COLO829 (cell line): ENCODE measurements at places on chromosomes 1 and 21.

GRCh38 chr1:170075186-170075585 lies 691 bp upstream of the KIFAP3 start:
- DNase-seq, result no peak

GRCh38 chr1:59617434-59617833 lies 197.3 kb upstream of the HOOK1 start:
- no peak for DNase-seq

DNA sequence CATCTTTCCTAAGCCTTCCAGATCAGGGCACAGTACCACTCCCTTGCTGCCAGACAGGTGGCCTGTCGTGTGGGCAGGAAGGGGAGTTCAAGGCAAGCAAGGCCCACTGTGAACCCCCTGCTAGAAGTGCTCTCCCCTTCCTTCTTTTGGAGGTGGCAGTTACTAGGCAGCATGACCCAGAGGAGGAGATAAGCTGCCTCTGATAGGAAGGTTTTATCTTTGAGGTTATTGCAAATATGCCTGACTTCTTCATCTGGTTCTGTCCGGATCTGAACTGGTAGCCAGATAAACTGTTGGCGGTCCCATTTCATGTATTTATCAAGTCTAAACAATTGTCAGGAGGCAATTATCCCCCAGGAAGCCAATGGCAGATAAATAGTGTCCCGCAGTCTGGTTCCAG lies 198.2 kb upstream of the LMO4 start:
- no peak for DNase-seq

GRCh38 chr1:229254910-229255541 lies 15.9 kb upstream of the RAB4A start:
- DNase-seq, result no peak

- no peak for DNase-seq
Measured at GRCh38 chr1:118047006-118047649, 117.6 kb downstream of the WDR3 start.

- DNase-seq, result no peak
Measured at GRCh38 chr1:4786055-4786454, 131.6 kb downstream of the AJAP1 start.

DNA sequence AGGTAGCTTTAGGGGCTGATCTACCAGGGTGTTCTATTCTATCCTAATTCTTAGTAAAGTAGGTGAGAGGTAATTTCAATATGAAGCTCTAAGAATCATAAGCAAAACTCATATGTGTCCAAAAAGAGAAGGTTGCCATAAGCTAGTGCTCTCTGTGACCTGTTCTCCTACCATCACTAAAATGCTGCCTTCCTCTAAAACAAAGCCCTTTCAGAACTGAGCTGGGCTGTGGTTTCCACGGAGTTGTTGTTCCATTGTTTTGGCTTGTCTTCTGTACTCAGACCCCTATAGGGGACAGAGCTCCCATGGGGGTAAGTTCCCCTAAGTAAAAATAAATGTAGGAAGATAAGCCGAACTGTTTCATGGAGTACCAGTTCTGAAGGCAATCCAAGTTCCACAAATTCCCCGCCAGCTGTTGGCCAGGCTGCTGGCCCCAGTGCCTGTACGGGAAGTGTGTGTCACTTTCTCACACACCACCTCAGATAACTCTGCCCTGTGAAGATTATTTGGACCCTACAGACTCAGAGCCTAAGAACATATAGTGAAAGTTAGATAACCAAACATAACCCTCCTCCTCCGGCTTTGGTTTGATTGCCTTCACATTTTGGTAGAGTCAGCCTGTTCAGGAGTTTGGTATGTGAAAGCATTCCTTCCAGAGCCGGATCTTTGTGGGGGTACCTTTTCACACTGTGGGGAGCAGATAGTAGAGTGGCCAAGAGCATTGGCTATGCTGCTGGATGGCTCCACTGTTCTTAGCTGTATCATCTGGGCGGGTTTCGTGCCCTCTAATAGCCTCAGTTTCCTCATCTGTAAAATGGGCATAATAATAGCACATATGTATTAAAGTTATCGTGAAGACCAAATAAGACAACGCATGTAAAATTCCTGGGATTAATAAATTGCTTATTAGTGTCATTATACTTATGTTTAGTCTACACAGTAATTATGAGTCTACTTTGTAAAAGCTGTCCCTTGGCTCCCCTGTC lies 10.8 kb downstream of the DPT start:
- DNase-seq, result no peak

- peak; percentile 27 for DNase-seq
Measured at GRCh38 chr21:32334980-32335531, 36.4 kb downstream of the MRAP start.

DNA sequence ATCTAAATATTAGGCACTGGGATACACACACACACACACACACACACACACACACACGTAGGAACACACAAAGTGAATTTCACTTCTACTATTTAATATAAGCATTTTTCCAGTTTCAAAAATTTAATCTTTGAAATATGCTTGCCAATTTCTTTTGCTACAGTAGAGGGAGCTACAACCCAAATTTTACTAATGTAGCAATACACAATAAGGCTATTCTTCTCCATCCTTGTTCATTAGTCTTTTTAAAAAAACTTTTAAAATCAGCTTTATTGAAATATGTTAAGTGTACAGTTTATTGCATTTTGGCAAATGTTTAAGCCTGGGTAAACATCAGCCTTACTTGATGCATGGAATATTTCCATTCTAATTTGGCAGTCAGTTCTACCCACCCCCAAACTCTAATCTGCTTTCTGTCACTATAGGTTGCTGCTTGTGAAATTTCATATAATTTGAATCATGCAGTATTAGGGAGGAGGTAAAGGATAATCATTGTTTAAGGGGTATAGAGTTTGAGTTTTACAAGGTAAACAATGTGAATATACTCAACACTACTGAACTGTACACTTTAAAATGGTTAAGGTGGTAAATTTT lies 93.0 kb upstream of the TENT5C start:
- peak; percentile 37 for DNase-seq

- DNase-seq, result no peak
Measured at GRCh38 chr1:182493063-182493462, 43.1 kb downstream of the RGSL1 start.

DNA sequence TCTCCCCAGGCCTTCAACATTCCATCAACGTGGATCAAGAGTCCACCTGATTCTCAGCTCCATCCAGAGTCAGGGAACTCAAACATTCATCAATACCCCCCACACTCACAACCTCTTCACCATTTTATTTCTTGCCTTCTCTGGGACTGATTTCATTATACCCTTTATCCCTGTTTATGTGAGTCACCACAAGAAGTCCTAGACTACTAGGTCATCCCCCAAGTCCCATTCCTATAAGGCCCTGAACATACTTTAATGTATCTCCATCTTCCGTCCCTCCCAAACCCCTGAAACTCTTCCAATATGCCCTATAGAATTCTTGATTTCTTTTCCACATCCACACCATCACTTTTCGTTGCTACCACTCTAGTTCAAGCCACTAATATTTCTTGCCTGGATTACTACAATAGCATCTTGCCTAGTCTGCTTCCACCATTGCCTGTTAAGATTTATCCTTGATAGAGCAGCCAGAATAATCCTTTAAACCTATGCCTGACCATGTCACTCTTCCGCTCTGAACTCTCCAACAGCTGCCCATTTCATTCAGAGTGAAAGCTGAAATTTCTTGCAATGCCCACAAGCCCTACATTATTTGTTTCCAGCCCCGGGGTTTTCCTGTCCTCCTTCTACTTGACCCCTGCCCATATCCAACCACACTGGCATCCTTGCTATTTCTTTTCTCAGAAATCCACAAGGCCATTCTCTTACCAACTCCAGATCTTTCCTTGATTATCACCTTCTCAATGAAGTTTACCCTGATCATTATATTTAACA lies 9.4 kb upstream of the SAMD13 start:
- no peak for DNase-seq

DNA sequence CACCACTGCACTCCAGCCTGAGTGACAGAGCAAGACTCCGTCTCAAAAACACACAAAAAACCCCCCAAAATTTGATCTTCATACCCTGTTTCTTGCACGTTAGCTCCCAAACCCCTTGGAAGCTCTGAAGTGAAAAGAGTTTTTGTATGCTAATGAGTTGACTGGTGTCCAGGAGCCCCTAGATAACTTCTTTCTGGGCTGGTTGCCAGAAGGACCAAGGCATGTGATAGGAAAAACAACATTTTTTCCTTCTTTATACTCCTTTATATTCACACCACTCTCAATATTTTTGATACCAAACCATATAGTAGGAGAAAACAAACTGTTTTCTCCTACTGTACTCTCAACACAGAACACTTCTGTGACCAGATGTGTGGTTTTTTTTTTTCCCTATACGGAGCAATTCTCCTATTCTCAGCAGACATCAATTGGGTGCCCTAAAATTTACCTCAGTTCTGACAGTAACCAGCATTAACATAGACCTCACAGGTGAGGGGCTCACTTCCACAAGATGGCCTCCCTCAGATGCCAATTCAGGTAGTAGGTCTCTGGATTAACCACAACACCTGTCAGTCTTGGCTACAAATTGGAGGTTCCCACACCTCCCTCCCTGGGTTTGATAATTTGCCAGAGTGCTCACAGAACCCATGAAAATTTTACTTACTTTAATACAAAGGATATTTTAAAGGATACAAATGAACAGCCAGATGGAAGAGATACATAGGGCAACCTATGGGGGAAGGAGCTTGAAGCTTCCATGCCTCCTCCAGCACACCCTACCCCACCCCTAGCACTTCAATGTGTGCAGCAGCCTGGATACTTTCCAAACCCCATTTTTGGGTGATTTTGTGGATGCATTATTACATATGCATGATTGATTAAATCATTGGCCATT lies 25.6 kb downstream of the ZYG11B start:
- no peak for DNase-seq

- DNase-seq, result no peak
Measured at GRCh38 chr1:205343431-205344065, 13.2 kb downstream of the KLHDC8A start.

DNA sequence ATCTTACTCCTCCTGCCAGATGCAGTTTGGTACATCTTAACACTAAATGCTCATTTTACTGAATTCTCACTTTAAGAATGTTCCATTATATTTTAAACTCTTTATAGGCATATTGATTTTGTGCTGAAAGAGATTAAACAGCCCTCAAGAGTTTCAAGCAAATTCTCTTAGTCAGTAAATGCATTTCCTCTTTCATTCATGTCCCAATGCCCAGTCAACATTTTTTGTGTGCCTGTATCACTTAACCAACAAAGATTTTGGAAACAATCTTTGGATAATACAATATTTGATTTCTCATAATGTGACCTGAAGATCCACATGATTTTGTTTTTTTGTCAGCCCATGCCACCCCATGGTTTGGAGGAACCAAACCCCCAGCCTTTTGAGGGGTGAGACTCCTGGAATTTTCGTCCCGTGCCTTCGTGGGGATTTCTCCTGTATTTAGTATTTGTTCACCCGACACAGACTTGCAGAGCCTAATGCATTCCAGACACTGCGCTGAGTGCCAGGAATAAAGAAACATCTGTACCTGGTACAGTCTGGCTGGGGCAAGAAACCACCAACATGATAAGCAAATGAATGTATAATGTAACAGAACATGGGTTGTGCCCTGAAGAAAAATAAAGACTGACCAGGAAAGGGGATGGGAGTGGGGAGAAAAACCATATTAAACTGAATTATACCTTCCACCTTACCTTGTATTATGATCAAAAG lies 47.1 kb upstream of the ETS2 start:
- DNase-seq, result no peak

DNA sequence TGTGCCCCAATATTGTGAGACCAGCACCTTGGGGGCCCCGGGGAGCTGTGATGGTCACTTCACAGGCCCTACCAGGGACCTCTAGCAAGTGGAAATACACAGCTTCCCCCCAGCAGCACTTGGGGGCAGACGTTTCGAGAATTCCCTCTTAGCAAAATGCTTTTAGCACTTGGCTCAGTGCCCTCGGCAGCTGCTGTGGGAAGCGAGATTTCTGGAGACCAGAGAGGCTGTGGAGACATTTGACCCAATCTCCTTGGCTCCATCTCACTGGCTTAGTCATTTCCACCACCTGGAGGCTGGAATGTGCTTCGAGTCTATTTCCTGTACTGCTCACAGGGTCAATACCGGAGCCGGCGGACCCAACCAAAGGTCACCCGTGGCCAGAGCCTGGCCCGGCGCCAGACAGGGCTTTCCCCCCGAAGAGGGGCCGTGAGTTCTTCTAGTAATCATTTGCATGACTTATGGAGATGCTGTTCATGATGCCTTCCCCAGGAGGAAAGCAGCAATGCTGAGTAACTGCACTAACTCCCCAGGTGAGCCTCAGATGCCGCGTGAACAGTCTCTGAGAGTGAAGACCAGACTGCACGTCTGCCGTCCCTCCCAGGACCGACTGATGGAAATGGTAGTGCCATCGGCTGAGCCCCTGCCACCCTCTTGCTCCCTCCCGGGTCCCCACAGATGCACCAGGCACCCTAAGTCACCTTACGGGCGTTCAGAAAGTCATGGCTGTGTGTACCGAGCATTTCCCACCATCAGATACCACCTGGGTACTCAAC lies 4.4 kb upstream of the C2CD2 start:
- no peak for DNase-seq

- DNase-seq, result no peak
Measured at GRCh38 chr1:51115714-51116404, 13.8 kb downstream of the C1orf185 start.

DNA sequence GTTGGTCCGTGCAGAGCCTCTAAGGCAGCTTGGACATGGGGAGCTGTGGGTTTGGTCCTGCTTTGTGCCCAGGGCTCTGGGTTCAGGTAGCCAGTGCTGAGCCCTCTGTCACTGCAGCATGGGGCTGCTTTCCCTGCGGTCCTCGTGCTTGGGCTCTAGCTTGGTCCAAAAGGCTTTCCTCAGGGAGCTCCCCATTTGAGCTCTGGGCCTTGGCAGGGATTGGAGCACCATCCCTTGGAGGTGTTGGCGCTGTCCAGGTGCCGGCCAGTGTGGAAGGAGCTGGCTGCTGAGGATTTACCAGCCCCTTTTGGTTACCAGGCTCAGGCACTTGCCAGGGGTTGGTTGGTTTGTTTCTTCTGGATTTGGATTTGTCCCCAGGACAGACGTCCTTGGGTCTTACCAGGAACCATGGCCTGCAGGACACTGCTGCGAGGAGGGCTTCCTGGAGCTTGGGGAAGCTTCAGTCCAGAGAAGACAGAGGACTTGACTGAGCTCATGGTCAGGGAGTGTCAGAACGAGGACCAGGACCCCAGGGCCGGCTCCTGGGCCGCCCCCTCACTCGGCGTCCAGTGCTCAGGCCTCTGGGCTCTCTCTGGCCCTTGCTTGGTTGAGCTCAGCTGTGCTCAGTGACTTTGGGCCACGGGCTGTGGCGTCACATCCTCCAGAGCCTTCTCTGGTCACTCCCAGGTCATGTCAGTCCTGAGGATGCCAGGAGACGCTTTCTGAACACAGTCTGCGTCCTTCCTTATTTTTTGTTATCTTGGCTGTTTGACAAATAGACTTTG lies 224.7 kb downstream of the CAMTA1 start:
- no peak for DNase-seq

DNA sequence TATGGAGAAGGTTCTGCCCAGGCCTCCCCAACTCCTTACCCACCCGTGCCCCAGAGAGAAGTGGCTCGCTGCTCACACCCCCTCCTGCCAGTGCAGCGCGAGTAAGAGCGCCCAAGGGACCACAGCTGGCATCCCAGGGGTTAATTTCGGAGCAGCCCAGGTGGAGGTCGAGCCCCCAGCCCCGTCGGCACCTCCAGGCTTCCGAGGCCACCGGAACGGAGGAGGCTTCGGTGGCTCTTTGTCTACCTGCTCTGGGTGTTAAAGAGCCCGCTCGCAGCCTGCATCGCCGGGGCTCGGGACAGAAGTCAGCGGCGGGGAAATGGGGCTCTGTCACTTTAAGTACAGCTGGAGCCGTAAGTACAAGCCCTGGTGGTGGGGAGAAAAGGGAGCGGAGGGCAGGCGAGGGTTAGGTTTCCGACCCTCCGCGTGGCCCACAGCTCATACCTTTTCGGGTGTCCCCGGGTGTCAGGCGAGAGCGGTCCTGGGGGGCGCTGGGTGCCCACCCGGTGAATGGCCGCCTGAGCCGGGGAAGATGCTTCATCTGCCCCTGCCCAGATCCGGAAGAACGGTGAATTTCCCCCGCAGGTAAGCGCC lies 89.4 kb upstream of the IPO9 start:
- no peak for DNase-seq
